ENCODE measurements at places on chromosomes 2 and 18.

- no peak for DNase-seq
These were observed 23.5 kb downstream of the CCT7 start for GRCh38 chr2:73257425-73258125.

DNA sequence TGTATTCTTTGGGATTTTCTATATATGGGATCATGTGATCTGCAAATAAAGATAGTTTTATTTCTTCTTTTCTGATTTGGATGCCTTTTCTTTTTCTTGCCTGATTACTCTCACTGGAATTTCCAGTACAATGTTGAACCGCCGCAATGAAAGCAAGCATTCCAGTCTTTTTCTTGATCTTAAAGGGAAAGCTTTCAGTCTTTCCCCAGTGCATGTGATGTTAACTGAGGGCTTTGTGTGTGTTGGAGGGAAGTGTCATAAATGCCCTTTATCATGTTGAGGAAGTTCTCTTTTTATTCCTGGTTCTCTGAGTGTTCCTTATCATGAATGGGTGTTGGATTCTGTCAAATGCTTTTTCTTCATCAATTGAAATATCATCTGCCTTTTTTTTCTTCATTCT, 16.9 kb upstream of the CYBRD1 start:
- DNase-seq: no peak

GRCh38 chr2:98839292-98839691, 96.7 kb downstream of the CRACDL start:
- peak; percentile 3 for DNase-seq

GRCh38 chr2:22788749-22789327, 596.1 kb upstream of the KLHL29 start:
- DNase-seq: no peak

DNA sequence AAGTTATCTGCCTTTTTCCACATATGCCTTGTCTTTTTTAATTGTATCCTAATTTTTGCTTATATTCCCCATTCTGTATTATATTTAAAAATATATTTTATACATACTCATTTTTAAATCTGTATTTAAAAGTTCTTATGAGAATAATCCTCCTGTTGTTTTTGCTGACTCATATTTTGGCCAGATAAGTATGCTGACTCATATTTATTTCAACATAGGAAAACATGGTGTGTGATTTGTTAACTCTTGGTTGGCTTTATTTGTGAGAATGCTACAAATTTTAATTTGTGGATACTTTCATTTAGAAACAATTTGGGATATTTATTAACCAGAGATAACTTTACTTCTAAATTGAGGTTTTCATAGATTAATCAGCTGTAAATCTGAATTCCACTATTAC, 587.7 kb downstream of the CPS1 start:
- peak; percentile 51 for DNase-seq

DNA sequence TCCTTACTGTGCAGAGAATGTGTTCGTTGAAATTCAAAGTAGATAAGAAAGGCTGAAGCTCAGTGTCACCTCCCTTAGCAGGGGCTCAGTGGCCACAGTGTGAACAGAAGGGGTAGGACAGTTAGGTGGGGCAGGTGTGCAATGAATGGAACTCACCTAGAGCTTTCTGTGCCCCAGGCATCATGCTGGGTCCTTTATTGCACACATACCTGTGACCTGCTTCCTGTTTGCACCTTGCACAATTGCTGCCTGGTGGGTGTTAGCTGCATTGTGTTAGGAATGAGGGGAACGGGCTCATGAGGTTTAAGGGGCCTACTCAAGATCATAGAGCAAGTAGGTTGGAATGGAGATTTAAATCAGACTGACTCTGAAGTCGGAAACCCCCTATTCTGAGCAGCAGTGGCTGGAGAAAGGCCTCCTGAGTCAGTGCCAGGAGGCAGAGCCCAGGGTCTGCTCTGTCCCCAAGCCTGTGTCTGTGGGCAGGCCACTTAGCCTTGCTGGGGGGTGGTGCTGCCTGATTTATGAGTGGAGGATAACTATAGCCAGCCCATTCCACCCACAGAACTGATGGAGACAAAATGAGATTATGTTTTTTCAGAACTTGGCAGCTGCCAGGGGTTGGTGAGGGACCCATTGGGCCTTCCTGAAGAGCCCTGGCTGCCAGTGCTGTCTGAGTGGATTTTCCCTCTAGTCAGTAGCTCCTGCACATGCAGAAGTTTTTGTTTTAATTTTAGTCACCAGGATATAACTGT, 76.2 kb downstream of the NPAS2 start:
- DNase-seq: no peak

DNA sequence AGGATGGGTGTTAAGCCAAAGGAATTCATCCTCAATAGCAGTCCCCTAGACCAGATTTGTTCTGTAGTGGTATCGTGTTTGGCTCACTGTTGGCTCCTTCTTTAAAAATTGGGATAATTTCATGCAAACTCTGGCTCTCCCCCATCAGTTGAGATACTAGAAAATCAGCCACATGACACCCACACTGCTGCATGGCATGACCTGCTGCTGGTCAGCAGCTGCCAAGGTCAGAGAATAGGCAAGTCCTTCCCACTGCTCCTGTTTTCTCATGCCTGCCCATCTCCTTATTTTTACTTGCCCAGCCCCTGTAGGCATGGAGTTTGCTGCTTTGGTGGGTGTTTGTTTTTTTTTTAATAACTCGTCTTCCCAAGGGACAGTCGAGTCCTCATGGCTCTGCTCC, 1.0 kb upstream of the SNRNP200 start:
- DNase-seq: no peak

- peak; percentile 99 for DNase-seq
These were observed 175.2 kb downstream of the TGIF1 start for GRCh38 chr18:3624935-3625741.

GRCh38 chr2:26178746-26179436, 6.0 kb downstream of the GAREM2 start:
- no peak for DNase-seq

- no peak for DNase-seq
These were observed 48.6 kb upstream of the GPR17 start for GRCh38 chr2:127597046-127597983.

DNA sequence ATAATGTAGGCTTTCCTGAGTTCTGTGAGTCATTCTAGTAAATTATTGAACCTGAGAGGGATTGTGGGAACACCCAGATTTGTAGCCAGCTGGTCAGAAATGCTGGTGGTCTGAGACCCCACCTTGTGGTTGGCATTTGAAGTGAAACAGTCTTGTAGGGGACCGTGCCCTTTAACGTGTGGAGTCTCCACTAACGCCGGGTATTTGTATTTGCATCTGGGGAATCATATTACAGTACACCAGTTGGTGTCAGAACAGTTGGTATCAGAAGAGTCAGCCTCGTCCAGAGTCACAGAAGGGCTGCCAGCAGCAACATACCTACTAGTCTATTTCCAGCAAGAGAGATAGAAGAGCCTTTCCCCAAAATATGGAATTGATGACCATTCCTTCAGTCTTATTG, 38.3 kb upstream of the PTPN4 start:
- DNase-seq: no peak

DNA sequence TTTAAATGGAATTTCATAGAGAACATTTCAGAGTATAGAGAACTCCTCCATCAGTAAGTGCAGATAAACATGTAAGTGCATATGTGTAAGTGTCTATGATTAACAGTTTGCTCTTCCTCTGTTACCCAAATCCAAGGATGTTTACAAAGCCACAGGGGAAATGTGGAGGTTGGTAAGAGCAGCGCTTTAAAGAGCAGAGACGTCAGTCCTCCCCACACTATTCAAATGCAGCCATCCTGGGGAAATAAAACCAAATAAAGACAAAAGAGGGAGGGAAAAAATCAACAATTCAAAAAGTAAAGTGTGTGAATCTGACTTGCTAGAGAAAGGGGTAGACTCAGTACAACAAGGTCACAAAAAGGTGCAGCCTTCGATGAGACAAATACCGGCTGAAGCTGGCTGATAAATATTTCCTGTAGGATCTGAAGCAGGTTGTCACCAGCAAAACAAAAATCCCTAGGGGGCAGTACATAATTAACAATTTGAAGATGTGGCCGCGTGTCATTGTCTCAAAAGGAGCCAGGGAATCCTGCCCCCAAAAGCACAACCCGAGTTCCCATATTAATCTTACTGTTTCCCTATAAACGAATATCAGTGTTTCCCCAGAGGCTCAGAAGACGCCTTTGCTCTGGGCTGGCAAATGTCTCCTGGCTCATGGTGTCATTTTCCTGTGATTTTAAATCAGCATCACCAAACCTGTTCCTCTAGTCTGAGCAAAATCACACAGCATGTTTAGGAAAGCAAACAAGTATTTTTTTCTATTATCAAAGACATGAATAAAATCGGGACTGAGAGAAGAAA, 216.5 kb downstream of the CDCA7 start:
- DNase-seq: peak; percentile 73

DNA sequence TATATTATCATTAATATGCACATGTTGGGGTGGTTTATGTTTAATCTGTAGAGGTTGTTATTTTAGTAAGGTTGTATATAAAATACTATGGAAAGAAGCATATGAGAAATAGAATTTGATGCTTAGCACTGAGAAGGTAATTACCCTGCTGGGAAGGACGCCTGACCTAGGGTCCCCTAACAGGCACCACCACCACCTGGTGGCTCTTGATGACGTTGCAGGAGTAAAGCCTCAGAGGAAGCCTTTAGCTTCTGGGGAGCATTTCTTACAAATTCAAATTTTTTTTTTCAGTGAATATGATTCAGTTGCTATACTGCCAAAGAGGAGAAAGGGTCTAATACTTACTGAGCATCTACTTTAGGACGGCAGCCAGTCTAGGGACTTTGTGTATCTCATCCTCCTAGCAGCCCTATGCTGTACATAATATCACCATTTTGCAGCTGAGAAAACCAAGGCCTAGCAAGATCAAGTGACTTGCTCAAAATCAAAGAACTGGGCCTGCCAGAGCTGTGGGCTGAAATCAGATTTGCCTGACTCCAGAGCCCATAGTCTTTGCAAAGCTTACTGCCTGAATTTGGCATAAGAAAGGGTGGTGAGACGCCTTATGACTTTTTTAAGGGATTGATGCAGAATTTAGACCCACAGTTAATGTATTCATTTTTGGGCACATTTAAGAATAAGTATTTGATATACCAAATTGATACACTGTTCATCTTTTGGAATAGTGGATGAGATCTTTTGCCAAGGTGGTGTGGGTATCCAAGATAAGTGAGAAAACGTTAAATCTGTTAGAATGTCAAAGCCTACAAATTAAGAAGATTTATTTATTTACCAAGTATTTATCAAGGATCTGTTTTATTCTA, 78.8 kb upstream of the GAREM1 start:
- DNase-seq: peak; percentile 51

- DNase-seq: peak; percentile 59
These were observed 146.6 kb downstream of the ERBB4 start for GRCh38 chr2:212392043-212392442.

GRCh38 chr2:25369876-25370275, 28.2 kb upstream of the DNMT3A start:
- DNase-seq: no peak

- DNase-seq: peak; percentile 93
These were observed 83.4 kb upstream of the RTN4 start for GRCh38 chr2:55133467-55134315.

DNA sequence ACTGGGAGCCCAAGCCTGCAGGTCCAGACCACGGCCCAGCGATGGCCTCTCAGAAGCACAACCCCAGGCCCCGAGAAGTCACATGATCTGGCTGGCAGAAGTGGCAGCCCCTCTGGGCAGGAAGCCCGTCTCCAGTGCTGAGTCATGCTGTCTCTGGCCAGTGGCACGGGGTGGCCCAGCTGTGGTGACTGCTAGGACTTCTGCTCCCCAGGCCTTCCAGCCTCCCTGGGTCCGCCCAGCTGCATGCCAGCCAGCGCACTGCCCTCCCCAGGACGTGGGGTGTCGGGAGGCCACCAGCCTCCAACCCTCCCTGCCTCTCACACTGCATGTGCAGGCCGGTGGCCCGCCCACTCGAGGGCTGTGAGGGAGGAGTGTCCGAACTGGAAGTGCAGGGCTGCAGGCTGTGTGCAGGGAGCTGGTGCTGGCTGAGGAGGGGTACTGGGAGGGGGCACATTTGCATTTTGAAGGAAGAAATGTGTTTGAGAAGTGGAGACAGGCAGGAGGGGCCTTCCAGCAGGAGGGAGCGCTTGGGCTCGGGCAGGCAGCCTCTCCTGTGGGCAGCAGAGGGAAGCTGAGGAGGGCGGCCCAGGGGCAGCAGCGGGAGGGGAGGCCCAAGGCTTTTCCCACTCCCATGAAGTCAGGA, 17.0 kb upstream of the HPCAL1 start:
- peak; percentile 49 for DNase-seq

DNA sequence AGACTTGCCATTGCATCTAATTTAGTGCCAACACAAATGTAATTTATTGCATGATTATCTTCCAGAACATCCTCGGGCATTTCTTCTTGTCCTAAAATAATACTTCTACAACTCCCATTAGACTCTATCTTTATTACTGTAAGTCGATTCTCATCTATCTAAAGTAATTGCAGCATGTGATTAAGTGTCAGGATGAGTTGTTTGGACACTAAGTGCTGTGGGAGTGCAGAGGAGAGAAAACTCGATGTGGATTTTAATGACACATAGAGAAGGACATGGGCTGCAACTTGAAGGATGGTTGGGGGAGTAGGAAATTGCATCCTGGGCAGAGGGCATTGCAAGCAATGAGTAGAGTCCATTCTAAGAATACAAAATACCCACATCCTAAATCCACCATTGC, 33.5 kb downstream of the STAT4 start:
- no peak for DNase-seq

- DNase-seq: peak; percentile 74
These were observed 28.3 kb downstream of the CREB1 start for GRCh38 chr2:207558079-207558491.

DNA sequence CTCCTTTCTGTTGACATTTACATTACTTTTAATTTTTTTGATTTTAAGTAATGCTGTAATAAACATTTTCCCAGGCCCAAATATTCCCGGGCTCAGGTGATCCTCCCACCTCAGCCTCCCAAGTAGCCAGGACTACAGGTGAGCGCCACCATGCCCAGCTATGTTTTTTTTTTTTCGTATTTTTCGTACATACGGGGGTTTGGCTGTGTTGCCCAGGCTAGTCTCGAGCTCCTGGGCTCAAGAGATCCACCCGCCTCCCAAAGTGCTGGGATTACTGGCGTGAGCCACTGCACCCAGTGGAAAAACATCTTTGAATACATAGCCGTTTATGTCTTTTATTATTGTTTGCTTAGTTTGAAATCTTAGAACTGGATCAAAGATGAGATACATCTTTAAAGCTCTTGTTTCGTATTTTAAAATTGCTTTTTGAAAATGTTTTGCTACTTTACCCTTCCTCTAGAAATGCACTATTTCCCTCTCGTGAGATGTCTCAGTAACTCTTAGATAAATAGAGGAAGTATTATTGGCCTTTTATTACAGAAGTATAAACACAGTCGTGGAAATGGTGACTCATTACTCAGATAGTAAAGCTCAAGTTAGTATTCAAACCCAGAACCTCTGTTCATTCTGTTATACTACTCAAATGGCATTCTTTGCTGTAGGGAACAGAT, 2.4 kb downstream of the SMCHD1 start:
- DNase-seq: peak; percentile 89
